ENCODE measurements at places on chromosomes 5 and 9. TPM values are rescaled to one million over a fixed set of nuclear protein-coding genes. Genes with fewer than 3 reads are reported as not detected.
A peak's percentile ranks its signal among the peaks of the same experiment; 100 is the strongest.

DNA sequence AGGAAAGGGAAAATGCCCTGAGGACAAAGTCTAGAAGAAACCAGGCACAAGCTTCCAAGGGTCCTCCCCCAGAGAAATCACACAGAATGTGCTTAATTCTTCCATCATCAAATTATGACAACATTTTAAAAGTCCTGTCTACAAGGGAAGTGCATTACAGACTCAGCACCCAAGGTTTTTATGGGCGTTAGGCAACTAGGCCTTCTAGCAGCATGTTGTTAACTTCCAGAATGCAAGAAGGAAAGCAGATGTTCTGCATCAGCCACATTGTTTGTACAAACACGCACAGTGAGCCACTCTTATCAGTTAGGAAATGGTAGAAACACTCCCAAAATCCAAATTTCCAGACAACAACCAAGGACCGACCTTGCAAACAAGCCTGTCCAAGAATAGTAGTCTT is 26.5 kb downstream of the SMC5 start:
- DNase-seq: no peak

- DNase-seq: no peak
These were observed 33.8 kb upstream of the IL17B start for GRCh38 chr5:149412783-149413476.

DNA sequence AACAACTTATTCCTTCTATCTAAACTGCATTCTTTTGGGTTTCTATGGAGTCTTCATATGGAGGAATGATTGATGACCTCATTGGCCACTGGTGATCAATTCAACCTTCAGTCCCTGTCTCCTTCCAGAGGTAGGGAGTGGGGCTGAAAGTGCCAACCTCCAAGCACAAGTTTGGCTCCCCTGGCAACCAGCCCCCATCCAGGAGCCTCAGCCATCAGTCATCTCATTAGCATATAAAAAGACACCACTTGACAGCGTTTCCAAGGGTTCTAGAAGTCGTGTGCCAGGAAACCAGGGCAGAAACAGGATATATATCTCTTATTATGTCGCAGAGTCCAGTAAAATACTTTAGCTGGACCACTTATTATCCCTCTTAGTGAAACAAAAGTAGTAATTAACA is 9.8 kb downstream of the SLC31A2 start:
- DNase-seq: no peak

DNA sequence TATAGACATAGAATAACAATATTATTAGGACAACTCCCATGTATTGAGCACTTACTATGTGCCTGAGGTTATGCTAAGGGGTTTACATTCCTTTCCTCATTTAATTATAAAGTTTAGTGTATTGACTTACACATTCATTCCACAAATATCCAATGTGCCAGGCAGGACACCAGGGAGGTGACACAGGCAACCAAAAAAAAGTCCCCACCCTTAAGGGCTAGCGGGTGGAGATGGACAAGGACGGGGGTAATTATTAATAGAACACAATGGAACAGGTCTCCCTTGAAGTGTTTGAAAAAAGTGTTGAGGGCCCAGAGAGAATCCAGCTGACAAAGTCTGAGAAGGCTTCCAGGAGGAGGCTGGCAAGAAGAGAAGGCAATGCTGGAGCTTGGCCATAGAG is 5.7 kb downstream of the TBC1D2 start:
- DNase-seq: no peak

GRCh38 chr5:151164687-151165392 is 7.3 kb upstream of the ANXA6 start:
- DNase-seq: peak; percentile 94

GRCh38 chr9:85199866-85200495 is 530.5 kb downstream of the NTRK2 start:
- no peak for DNase-seq

DNA sequence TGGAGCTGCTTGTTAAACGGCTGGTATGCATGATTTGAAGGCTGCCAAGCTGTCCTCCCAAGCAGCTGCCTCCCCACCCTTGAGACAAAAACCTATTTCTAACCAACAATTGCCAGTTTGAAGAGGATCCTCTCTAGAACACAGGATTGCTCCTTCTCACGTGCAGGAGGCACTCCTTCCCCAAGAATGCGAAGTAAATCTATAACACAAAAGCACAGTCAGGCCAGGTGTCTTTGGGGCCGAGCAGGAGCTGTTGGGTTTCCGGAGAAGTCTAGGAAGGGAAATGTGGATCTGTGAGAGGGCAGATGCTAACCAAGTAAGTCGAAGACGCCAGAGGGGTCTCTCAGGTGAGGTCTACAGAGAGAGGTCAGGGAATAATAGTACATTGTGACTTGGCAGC is 35.4 kb upstream of the GNPDA1 start:
- DNase-seq: peak; percentile 20

DNA sequence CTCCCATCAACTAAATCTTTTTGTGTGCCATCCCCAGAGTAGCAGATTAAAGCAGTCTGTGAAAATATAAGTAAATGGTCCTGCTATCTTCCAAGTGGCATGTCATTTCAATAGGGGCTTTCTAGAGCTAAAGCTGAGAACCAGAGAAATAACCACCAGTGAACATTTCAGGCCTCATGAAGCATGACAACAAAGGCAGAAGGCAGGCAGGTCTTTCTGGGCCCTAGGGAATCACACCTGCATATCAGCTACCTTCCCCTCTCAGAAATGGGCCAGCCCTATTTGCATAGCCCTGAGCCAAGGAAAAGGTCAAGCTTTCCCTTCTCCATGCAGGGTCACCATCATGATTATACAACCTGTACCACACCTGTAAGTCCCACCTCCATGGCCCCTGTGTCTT is 205.3 kb downstream of the DEPDC1B start:
- no peak for DNase-seq

GRCh38 chr9:77876091-77876490 is 155.5 kb downstream of the GNAQ start:
- no peak for DNase-seq

DNA sequence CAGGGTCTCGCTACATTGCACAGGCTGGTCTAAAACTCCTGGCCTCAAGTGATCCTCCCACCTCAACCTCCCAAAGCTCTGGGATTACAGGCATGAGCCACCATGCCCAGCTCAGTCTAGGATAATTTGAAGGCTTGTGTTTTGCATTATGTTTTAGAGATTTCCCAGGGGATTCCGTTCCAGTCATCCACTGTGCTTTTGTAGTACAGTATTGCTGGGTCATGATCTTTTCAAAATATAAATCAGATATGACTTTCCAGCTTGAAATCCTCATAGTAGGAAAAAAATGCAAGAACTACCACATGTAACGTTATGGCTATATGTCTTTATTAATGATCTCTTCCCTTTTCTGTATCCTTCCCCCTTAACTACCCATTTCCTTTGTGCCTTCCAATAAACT is 338.1 kb downstream of the PRELID2 start:
- no peak for DNase-seq

DNA sequence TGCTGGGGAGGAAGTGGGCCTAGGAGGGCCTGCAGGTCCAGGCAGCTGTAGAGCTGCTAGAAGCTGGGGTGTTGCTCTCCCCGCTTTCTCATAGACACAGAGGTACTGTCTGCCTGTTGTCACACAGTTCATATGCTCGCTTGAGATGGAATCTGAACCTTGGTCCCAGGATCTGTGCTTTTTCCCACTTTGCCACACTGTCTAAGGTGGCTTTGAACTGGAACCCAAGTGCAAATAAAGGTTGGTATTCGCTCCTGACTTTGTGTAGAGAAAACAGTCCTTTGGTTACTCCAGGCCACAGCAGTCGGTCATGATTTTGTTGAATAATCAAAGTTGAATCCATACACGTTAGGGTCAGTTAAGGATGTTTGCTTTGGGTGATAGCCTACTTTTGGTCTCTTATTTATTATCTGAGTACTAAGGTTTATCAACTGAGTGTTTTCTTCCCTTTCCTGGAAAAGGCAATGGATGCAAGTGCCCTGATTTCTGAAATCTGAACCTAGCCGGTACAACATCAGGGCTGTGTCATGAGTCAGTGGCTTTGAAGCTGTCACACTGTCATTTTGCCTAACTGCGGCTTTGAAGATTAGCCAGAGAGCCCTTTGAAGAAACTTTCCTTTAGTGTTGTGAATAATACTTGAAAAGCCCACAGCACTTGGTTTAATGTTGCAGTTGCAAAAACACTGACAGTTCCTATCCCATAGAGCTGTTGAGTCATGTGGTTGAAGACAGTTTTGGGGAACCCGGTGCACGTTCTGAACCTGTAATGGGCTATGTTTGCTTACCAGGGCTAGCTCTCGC is 41.3 kb downstream of the HABP4 start:
- DNase-seq: no peak

GRCh38 chr9:12812710-12813109 is 37.9 kb downstream of the LURAP1L start:
- no peak for DNase-seq

- no peak for DNase-seq
These were observed 57.3 kb upstream of the DAB2 start for GRCh38 chr5:39482098-39482497.

The FGD3 gene
- total RNA-seq: 11.6 TPM

The GZMA gene
- total RNA-seq: not detected
